ENCODE measurements at places on chromosomes 4 and X.
A peak's percentile ranks its signal among the peaks of the same experiment; 100 is the strongest.

DNA sequence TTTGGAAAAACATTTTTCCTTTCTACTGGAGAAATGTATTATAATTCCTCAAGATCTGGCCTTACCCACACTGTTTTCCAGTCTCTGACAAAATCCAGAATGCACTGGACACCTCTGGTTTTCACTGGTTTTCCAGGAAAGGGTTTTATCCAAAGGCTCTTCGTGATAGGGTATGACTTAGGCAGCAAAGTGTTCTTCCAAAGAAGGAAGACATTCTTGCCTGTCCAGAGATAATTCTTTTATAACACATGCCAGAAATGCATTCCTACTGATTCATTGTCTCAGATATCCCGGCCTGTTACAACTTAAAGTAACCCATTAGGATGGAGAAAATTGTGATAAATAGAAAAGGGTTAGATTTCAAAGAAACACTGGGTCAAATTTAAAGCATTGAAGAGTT lies 2343.1 kb downstream of the PCDH7 start:
- DNase-seq: peak; percentile 67

- DNase-seq: no peak
Measured at GRCh38 chr4:26287756-26288155, 33.1 kb upstream of the RBPJ start.

GRCh38 chrX:98646351-98646750 lies 1762.6 kb downstream of the RPA4 start:
- no peak for DNase-seq

DNA sequence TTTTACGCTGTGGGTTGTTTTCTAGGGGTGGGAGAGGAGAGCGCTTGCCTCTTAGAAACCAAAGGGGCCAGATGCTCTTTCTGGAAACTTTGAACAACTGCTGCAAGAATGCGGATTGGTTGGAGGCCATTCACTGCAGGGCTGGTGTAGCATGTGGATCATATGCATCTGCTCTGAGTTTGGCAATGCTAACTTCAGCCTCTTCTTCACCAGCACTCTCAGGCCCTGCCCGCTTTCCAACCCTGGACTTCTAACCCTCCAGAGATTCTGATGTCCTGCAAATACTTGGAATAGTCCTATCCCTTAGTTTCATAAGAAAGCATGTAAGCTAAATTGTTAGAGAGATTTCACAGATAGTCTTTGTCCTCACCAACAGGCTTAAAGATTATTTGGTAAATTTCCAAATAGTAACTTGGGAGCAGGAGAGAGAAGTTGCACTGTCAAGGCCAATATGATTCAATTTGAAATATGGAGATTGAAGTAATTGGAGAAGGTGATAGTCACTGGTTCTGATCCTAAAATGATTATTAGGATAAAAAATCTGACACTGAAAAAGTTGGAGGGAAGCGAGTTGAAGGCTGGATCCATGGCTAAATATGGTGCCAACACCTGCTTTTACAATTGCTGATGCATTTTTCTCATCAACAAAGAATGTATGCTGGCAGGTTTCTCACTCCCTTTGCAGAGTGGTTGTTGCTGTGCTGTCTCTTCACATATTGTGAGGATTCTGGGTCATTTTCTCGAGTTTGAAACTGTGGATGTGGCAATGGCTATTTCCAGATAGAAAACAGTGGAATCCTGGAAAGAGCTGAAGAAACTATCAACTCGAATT lies 210.4 kb downstream of the PTTG2 start:
- no peak for DNase-seq

- no peak for DNase-seq
Measured at GRCh38 chrX:68865926-68866325, 37.1 kb downstream of the EFNB1 start.

DNA sequence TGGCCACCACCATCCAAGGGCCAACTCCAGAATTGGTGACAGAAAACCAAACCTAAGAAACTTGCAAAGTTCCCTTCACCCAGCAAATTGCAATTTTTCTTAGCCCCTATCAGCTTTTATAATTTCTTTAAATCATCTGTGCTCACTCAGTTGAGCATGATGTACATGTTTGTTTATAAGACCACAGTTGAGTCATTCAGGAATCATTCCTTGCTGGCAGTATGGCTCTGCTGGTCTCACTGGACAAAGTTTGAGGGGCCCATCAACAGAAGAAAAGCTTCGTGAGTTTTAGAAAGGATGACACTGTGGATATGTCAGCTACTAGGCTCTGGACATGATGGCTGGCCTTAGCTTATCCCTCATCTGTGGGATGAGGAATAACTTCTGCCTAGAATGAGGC lies 4.0 kb downstream of the TRPC5 start:
- DNase-seq: no peak

- no peak for DNase-seq
Measured at GRCh38 chr4:101125045-101125942, 222.0 kb downstream of the PPP3CA start.

DNA sequence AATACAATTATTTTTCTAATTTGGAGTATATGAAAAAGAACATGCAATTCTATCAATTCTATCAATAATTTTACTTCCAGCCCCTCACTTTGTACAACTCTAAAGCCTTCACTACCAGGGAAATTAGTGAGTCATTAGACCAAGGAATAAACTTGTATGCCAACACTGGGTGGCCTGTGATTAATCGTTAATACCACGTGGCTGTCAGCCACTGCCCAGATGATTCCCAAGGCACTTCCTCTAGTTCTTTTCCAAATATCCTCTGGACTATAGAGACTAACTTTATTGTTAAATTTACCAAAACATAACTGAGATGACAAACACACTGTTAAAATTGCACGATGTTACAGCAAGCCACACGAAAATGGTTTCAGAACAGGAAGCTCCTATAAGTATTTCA lies 45.7 kb downstream of the MID1 start:
- no peak for DNase-seq

DNA sequence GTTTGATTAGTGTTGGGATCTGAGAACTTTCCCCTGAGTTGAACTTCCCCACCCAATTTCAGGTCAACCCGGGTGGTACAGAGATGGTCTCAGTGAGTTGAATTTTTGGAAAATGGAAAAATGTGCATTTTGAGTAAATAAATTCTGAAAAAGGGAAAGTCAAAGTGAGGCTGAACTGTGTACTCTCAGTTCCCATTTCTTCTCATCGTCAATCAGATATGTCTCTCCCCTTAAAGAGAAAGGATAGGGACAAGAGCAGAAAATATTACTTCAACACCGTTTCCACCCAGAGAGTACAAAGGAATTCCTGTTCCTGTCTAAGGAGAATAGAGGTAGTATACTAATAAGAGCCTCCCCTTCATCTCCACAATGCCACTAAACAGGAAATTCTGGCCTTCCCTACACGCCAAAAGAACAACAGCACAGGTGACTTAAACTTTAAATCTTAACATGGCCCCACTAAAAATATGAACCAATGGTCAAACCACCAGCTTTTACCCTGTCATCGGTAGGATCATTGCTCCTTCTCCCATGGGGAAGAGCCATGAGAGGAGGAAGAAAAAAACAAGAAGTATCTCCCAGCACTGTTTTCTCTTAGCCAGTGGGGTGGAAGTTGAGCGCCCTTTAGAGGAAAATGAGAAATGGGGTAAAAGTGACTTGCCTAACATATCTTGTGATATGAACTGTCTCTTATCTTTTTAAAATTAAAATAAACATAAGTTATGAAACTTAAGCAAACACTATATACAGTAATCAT lies 30.3 kb downstream of the BMP3 start:
- no peak for DNase-seq

DNA sequence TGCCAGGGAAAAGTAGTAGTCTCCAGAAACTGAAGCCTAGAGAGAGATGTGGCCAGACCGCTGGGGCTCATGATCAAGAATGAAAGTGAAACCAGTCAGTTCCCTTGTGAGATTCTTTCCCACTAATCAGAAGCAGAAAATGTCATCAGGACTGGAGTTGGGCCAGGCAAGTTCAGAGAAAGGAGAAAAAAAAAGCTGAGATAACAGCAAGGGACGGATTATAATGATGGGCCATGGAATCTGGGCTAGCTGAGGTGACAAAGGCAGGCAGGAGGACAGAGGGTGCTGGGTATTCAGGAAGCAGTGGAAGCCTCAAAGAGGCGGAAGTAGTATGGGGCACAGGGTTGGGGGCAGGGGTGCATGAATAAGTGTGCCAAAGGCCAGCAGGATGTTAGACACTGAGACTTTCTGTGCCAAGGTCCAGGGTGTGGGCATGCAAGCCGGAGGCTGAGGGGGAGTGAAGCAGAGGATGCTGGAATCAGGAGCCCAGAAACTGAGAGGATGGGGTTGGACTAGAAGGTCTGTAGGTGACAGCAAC lies 2.5 kb downstream of the CXorf38 start:
- DNase-seq: no peak

DNA sequence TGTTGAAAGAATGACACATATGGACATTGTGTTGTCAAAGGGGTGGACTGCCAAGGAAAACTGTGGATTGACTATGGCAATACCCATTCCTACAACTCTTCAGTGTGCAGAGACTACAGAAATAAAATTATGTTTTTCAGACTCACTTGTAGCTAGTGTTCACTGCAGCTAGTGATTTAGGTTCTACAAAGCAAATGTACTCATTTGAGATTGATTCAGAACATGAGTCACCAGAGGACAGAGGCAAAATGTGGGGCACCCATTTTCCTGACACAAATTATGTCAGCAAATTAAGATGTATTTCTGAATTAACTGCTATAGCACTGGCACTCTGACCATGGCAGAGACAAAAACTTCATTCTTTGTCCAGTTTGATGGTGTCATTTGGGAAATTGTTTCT lies 40.7 kb downstream of the SPCS3 start:
- no peak for DNase-seq

GRCh38 chrX:69176053-69176452 lies 10.8 kb upstream of the PJA1 start:
- no peak for DNase-seq

- DNase-seq: no peak
Measured at GRCh38 chr4:110190249-110190648, 8.2 kb downstream of the ELOVL6 start.

DNA sequence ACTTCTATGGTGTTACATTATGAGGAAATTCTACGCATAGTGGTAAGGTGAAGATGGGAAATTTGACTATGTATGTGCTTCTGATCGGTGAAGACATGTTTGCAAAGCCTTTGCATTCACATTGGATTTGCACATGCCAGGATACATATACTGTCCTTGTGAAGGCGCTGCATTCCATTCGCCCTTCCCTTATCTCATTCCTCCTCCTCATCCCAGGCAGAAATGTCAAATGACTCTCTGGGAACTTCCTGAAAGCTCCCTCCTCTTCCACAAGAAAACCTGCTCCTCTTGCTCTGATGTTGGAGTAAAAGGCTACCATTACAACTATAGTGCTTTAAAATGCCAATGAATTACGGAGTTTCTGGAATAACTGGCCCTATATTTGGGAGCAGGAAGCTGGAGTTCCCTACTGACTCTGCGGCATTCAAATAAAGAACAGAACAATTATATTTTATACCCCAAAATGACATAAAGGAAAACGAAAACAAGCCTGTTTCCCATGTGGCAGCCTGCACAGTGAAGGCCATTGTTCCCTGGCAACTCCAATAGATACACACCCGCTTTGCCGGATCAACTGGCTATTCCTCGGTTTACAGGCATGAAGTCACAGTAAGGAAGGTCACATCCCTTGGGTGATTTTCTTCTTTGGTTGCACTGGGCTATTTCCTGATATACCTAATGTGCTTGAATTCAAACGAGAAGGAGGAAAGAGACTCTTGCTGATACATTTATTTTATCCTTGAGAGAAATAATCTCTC lies 84.5 kb downstream of the AREG start:
- DNase-seq: no peak

DNA sequence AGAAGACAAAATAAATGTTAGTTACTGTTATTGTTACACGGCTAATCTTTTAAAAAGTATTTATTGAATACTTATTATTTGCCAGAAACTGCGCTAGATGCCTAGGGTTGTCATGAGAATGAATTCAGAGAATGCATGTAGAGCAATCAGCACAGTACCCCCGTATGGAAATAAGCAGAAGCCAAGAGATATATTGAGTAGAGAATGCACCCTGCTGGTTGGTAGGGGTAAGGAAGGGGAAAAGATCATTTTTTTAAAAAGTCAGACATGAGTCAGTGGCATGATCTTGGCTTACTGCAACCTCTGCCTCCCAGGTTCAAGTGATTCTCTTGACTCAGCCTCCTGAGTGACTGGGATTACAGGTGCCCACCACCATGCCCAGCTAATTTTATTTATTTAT lies 13.1 kb upstream of the DRP2 start:
- DNase-seq: no peak

DNA sequence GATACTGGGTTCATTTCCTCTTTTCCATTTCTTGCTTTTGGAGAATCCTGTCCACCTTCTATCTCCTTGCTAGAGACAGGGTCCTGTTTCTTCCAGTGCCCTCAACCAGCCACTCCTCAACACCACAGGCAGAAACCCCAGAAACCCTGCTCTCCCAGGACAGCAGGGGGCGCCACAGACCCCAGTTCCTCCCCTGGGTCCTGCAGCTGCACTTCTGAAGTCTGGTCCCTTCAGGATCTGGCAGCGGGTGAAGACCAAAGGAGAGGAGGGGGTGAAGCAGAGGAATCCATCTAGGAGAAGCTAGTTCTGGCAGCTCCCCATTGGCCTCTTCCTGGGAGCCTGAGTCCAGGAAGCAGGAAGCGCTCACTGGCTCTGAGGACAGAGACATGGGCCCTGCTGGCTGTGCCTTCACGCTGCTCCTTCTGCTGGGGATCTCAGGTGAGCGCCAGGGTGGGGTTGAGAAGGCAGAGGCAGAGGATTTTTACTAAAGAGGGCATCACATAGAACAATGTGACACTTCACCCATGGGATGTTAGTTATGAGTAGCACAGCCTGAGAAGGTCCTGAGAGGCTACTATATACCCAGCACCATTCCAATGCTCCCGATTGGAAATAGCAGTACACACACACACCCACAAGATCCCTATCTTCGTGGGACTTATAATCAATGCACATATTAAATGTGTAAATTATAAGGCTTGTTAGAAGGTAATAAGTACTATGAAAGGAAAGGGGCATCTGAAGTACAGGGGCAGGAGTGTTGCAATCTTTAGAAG lies at the start of gene PRSS48:
PRSS48 (plus strand) TSS at position 375 of the 776 bp plus-strand sequence; CDS start at position 387, 12 bp downstream.
- DNase-seq: peak; percentile 13

- no peak for DNase-seq
Measured at GRCh38 chrX:11789809-11790208, 31.8 kb downstream of the MSL3 start.

GRCh38 chr4:135601351-135601750 lies 1399.8 kb upstream of the PABPC4L start:
- no peak for DNase-seq

DNA sequence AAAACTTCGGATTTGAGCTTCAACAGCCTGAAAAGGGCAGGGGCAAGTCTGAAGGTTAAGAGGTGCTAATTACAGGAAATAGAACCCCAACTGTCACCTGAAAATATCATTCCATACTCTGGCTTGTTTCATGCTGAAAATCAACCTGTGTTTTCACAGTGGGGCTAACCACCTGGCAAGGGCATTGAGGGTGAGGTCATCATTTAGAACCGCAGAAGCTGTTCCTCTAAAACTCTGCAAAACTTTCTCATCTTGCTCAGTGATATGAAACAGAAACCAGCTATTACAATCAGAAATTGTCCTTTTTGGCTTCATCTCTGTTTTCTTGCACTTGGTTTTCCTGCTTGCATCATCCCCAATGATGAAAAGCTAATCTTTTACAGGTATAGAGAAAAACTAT lies 247.6 kb downstream of the DCLK2 start:
- no peak for DNase-seq

Measured in fibroblast of skin of left biceps (primary cell).